Hematopoietic multipotent progenitor cell treated with erythropoietin and hydrocortisone succinate and interleukin-3 and kit ligand, for 17 days (in vitro differentiated cells): ENCODE measurements at places on chromosomes 11 and 22.

GRCh38 chr11:133134314-133135173, 397.8 kb downstream of the OPCML start:
- DNase-seq = peak; percentile 70

DNA sequence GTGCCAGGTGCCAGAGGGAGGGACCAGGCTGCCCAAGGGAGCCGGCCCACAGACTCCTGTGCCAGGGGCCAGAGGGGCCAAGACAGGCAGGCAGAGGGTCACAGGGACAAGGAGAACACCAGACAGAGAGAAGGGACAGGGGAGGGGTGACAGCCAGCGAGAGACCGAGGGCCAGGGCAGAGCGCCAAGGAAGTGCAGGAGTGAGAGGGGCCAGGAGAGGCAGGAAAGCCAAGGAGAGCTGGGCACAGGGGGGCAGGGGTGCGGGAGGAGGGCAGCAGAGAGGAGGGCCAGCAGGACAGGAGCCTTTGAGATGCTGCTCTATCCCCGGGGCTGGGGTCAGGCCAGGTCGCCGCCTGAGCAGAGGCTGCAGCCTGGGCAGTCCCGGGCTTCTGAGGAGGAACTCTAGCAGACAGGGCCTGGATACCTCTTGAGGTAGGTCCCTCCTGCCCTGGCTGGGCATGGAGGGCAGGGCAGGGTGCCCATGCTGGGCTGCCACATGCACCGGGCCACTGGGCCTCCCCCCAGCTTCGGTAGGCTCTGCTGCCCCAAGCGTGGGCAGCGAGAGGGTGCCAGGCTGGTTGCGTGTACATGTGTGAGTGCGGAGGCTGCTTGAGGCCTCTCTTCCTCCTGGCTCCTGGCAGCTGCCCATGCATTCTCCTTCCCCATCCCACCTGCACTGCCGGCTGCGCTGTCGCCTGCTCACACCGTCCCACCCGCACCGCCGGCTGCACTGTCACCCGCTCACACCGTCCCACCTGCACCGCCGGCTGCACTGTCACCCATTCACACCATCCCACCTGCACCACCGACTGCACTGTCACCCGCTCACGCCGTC, 12.2 kb downstream of the LSP1 start:
- no peak for DNase-seq

GRCh38 chr11:102653744-102654291, 28.7 kb upstream of the MMP20 start:
- no peak for DNase-seq

DNA sequence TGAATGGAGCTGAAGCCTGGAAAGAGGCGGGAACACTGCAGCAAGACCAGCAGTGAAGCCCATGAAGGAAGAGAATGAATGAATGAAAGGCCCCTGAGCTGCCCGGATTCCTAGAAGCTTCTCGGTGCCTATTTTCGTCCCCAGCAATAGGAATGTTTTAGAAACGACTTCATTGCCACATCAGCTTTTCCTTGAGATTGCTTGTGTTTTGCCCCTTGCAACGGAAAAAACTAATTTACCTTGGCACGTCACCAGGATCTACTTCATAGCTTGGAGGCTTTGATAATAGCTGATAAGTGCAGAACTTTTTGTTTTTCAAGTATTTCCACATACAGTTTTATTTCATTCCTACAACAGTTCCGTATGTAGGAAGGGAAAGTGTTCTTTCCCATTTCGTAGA, 248.9 kb upstream of the NARS2 start:
- DNase-seq = no peak

DNA sequence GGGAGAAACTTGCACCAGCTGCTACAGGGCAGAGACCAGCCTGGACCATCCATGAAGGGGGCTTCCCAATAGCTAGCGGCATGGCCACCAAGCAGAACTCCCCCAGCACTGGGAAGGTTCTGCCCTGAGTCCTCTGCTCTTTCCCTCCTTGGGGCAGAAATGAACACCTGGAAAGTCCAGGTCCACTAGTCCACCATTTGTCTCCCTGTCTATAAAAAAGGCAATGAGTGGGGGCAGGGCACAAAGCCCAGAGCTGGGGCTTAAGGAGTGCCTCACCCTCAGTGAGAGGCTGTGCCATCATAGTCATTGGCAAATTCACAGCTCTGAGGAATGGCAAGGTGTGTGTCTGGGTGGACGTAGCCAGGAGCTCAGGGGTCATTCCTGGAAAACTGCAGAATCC, 420.3 kb downstream of the SOX6 start:
- no peak for DNase-seq

- no peak for DNase-seq
Measured at GRCh38 chr22:43222262-43222661, 35.3 kb upstream of the TTLL12 start.

GRCh38 chr11:101348786-101349185, 219.2 kb upstream of the PGR start:
- no peak for DNase-seq

DNA sequence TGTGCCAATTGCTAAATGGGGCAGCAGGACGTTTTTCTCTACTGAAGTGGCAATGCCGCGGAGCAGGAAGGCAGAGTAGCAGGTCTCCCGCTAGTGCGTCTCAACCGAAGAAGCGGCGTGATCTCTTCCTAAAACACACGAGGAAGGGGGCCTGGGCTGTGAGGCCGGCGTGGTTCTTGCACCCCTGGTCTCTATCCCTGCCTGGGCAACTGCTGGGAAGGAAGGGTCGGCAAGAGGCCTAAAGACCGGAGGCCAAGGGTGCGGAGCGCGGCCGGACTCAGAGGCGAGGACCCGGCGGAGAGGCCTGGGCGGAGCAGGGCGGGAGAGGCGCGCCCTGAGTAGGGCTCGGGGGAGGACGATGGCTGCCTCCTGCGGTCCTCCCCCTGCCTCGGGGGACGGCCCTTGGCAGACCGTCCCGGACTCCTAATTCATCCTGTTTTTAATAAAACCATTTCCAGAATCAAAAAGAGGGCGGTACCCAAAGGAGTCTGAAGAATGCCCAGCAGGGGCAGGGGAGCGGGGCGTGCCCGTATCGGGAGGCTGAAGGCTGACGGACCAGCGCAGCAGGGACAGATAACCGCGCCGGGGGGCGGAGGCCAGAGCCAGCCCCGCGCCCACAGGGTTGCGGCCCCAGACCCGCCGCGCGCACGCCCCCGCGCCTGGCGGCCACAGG, 572 bp upstream of the APLP2 start:
- DNase-seq = peak; percentile 88

GRCh38 chr22:37098976-37099591, 10.4 kb downstream of the TMPRSS6 start:
- DNase-seq = no peak
